MM.1S (cell line): ENCODE measurements at places on chromosomes 3 and 15.

DNA sequence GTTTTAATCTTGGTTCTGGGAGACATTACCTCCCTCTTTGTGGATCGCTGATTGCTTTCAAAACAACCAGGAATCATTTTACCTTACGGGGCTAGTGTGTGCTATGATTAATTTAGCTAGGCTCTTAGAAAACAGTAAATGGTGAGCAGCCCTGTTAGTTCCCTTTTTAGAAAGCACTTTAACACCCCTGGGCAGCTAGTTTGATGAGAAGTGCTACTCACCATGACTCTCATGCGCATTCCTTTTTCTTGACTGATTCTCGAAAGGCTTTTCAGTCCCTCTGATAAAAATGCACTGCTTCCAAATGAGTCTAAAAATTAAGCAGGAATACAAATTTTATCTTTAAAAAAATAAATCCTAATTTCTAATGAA is 75.3 kb upstream of the LEKR1 start:
- no peak for DNase-seq

DNA sequence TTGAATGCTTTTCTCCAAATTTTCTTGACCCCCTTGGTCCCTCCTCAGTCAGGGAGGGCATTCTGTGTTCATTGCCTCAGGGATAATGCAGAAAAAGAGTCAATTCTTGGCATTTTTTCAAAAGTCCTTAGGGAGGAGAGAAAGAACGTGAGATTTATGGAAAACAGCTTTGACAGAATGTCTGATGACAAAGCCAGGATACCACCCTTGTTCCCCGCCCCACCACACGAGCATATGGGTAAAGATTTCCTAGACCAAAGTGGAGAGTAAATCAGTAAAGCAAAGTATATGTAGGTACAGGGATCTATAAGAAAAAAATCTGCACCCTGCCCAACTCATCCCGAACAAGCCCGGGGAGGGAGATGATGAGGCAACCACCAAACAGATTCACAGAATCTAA is 11.2 kb downstream of the SRGAP3 start:
- no peak for DNase-seq

DNA sequence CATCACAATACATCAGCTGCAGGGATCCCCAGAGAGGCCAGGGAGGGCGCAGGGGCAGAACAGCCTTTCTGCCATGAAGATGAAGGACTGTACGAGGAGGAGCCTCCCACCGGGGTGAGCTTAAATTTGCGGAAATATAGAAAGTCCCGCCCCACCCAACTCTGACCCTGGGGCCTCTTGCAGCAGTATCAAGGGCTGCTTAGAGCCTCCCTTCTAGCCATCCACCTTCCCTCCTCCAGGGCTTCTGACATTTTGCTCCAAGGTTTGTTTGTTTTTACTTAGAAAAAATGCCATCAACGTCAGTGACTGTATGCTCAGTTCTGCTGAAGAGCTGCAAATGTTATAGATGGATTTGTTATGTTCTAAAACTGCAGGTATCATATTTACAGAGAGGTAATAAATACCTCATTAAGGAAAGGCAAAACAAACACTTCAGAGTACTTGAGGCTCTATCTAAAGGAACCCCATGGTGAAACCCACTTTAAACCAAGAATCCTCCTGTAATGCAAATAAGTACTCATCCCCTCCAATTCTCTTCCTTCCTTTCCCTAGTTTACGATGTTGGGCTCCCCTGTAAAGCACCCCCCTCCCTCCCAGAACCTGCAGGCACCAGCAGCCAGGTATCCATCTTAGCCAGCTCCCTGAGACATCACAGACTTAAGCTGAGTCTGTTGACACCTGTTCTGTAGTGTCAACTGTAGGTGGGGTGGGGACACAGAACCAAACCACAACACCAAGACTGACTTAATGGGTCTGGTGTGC is 30.5 kb downstream of the RFTN1 start:
- no peak for DNase-seq

GRCh38 chr3:1766384-1766783 is 332.3 kb upstream of the CNTN4 start:
- no peak for DNase-seq

- DNase-seq, result peak; percentile 45
Measured at GRCh38 chr3:177195242-177195991, 1.9 kb downstream of the TBL1XR1 start.

DNA sequence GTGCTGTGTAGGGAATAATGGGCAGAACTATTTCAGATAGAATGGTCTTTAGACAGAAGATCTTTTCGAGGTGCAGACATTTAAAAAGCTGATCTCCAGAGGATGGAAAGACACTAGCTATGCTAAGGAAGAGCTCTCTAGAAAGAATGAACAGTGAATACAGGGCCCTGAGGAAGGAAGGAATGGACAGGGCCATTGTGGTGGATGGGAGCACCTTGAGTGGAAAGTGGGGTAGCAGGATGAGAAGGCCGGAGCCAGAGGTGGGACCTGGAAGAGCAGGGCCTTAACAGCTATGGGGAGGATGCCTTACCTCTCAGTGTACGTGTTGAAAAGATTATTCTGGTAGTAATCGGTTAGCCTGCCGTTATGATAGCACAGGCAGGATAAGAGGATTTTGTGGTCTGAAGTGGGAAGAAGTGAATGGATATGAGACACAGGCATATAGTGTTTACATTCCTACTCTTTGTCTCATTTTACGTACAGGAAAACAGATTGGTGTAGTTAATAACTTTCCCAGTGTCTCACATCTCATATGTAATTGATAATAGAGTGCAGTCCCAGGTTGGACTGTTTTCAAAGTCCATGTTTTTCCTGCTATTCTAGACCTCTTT is 172.4 kb downstream of the KLHL25 start:
- DNase-seq, result no peak
